ENCODE measurements at places on chromosomes 16 and 17. TPM values are rescaled to one million over a fixed set of nuclear protein-coding genes. Genes with fewer than 3 reads are reported as not detected.
A peak's percentile ranks its signal among the peaks of the same experiment; 100 is the strongest.

- H3K4me1 ChIP-seq = no peaks in the 10 kb centered on the region
- no peak overlapping the region for H3K27ac ChIP-seq
- no peaks in the 10 kb centered on the region for H3K36me3 ChIP-seq
- peak; percentile 33 for DNase-seq
Measured at GRCh38 chr16:88539652-88540345, 30.4 kb upstream of the ZC3H18 start.

GRCh38 chr17:45135978-45136791 lies 698 bp downstream of the ACBD4 start:
- H3K4me3 ChIP-seq = peak overlapping the region; percentile 71
- peak; percentile 72 for DNase-seq
- H3K27ac ChIP-seq = peak overlapping the region; percentile 72

DNA sequence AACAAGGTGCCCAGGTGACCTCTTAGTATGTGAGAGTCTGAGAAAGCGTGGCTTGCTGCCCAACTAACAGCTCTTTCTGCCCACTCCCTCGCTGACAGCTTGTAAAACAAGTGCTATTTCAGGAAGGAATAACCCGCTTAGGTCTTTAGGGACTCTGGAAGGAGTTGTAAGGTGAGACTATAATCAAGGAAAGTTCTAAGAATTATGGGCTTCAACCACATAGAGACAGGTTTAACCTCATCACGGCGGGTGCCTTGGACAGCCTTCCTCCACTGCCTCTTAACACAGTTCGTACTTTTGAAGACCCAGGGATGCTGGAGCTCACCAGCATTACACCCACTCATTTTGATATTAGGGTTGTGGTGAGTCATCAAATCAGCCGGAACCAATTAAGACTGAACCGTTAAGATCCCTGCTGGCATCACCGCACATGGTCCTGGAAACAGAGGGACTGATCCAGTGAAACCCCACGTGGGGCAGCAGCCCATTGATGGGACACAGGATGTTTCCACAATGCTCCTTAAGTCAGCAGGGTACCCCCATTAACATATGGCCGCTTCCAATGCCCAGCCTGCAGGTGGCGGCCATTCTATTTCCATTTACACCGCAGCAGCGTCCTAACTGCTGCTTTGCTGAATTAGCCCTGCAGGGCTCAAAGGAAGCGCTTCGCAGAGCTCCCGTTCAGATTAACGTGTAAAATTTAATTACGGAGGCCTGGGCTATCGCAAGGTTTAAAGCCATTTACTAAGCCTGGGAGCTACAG lies 176.6 kb upstream of the SDK2 start:
- no peaks in the 10 kb centered on the region for H3K36me3 ChIP-seq
- DNase-seq = no peak
- no peaks in the 10 kb centered on the region for H3K4me1 ChIP-seq
- H3K27me3 ChIP-seq = no peaks in the 10 kb centered on the region

GRCh38 chr17:45299361-45299760 lies 17.5 kb downstream of the MAP3K14 start:
- H3K27ac ChIP-seq = peak overlapping the region; percentile 33
- no peak for DNase-seq
- H3K4me1 ChIP-seq = peaks cover 59% of the 10 kb centered on the region
- H3K36me3 ChIP-seq = no peaks in the 10 kb centered on the region
- no peak overlapping the region for H3K4me3 ChIP-seq

- peaks cover 10% of the 10 kb centered on the region for H3K4me1 ChIP-seq
- no peak overlapping the region for H3K4me3 ChIP-seq
- peaks cover 18% of the 10 kb centered on the region for H3K36me3 ChIP-seq
- H3K27ac ChIP-seq = no peak overlapping the region
Measured at GRCh38 chr16:87458424-87458915, 34.4 kb downstream of the ZCCHC14 start.

- H3K4me3 ChIP-seq = no peak overlapping the region
- H3K4me1 ChIP-seq = peaks cover 10% of the 10 kb centered on the region
- H3K36me3 ChIP-seq = no peaks in the 10 kb centered on the region
- no peak overlapping the region for H3K27ac ChIP-seq
Measured at GRCh38 chr17:50665838-50666237, 31.2 kb downstream of the ABCC3 start.

- no peaks in the 10 kb centered on the region for H3K36me3 ChIP-seq
- H3K4me3 ChIP-seq = no peak overlapping the region
- no peaks in the 10 kb centered on the region for H3K27me3 ChIP-seq
- H3K27ac ChIP-seq = no peak overlapping the region
Measured at GRCh38 chr17:80430446-80431245, 15.7 kb downstream of the ENDOV start.

Gene GSPT1
- 58.2 TPM for total RNA-seq

Gene TEKT1
- not detected for total RNA-seq

Gene FOXL1
- not detected for total RNA-seq

Gene IGF2BP1
- not detected for total RNA-seq

Data from pancreas (tissue), 10 donors.